NCI-H2227 treated with DMSO at 0.1 percent for 48 hours (cell line): ENCODE measurements at places on chromosomes 6 and 20.

DNA sequence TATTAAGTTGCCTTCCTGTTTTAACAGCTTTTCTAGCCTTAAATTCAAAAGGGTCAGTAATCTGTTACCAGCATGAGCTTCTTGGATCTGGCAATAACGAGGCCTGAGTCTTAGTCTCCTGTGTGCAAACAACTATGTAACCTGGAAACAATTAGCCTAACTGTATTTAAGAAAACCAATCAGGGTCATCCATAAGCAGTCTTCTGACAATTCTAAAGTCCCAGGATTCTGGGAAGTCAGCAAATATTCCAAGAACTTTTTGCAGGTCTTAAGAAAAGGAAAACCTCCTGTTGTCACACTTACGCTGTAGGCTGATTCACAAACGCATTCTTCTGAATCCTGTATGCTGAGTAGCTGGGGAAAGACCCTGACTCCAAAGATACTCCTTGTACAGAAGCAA is 90.4 kb downstream of the COL12A1 start:
- DNase-seq = no peak

- DNase-seq = no peak
These were observed 471.9 kb downstream of the QKI start for GRCh38 chr6:163886428-163886827.

DNA sequence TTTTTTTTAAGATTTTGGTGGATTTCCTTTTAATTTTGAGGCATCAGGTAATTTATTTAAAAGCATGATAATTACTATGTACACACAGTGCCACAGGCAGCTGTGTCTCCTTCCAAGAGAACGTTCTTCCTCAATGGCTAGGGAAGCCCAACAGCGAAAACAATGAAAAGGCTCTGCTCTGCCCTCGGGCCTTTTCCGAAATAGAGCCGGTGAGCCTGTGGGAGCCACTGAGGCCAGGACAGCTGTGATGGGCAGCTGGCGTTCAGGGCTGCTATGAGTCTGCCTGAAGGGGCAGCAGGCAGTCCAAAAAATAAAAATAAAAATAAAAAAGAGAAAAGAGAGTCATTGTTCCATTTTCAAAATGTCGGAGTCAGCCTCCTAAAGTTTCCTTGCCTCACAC is 443.8 kb downstream of the KIF16B start:
- no peak for DNase-seq

GRCh38 chr6:146957181-146958093 is 246.8 kb upstream of the STXBP5 start:
- no peak for DNase-seq

DNA sequence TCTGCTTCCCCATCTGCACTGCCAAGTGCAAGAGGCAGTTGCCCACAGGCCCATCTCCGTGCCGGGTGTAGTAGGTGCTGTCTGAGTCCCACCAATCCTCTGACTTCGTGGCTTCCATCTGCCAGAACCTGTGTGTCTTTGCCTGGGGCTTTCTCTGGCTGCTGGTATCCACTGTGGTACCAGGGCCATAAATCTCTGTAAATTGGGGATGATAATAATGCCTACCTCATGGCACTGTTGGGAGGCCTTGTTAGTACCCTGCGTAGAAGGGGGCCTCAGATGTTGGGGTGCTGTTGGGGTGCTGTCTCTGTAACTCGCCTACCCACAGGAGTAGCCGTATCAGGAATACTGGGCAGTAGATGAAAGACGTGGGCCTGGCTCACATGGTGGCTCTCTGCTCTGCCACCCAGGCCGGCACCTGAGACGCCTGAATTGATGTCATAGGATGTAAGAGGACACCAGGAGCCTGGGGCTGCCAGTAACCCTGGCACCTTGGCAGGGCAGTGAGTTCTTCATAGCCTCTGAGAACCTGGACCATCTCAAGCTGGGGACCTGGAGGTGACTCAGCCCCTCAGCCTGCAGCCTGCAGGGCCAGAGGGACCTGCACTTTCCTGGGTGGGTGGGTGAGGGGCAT is 94.1 kb upstream of the RNF24 start:
- DNase-seq = no peak

GRCh38 chr6:16704401-16705045 is 56.7 kb downstream of the ATXN1 start:
- DNase-seq = no peak

- DNase-seq = no peak
These were observed 205.8 kb downstream of the TRDN start for GRCh38 chr6:123430970-123431369.

- DNase-seq = no peak
These were observed 128.0 kb upstream of the NT5E start for GRCh38 chr6:85321906-85322305.

DNA sequence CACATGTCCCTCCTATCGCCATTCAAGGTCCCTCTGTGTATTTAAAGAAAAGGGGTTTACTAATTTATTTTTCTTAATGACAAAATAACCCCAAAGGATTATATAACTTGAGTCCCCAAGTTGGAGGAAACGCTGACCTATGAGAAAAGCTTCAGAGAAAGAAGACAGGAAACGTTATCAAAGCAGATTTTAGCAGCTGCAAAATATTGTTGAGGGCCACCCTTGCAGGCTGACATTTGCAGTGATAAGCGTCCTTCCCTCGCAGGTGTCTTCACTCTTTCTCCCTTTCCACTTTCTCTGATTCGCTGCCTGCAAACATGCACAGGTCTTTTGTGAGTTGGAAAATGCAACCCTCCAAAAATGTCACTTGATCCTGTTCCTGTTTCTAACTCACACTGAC is 103.2 kb upstream of the RIPOR2 start:
- no peak for DNase-seq

GRCh38 chr6:99612551-99613408 is 6.1 kb downstream of the PRDM13 start:
- DNase-seq = no peak

GRCh38 chr6:160417146-160417545 is 69.0 kb downstream of the SLC22A3 start:
- DNase-seq = no peak

- no peak for DNase-seq
These were observed 618.9 kb downstream of the DHX35 start for GRCh38 chr20:39581034-39581433.

DNA sequence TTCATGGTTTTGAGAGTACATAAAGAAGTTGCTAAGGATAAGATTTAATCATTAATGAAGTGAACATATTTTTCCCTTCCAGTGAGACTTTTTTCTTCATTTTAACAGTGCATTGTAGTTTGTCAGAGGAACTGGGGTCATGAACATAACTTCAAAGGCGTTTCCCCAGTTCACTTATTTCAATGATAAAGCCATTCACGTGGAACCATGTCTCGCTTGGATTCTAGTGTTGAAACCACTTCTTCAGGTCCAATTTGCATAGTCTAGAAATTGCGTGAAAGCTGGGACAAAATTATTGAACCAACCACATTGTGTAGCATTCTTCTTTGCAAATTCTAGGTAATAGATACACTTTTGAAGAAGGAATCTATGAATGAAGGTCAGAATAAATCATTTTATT is 197.0 kb downstream of the CLIC5 start:
- no peak for DNase-seq

- DNase-seq = no peak
These were observed 172.0 kb downstream of the COL9A1 start for GRCh38 chr6:70130865-70131264.

GRCh38 chr20:13661070-13661685 is 22.4 kb upstream of the TASP1 start:
- DNase-seq = no peak

DNA sequence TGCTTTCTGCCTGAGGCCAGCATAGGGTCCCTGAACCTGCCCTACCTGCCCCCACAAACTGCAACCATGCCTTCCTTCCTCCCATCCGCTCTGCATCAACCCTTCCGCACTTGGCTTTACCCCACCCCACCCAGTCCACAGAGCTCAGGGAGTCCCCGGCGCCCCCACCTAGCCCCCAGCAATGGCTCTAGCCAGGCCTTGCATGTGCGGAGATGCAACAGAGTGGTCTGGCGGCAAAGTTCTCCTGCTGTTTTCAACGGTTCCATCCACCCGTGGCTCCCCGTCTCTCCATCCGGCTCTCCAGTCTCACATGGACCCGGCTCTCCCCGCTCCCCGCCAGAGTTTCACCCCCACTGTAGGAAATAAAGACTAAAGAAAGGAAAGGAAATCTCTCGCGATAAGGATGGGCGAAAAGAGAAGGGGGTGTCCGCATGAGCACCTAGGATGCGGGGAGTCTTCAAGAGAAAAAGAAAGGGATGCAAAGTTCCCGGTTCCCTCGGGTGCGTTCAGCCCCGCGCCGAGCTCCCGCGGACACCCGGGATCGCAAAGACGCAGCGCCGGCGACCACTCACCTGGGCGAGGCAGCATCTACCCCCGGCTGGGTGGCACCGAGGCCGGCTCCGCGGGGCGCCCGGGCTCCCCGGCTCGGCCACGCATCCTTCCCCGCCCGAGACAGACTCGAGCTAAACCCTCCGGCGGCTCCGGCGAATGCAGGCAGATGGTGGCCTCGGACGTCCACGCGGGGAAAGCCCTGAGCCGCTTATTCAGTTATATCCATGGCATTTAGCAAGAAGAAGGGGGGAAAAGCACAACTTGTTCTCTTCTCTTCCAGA is 579 bp downstream of the LRFN2 start:
- DNase-seq = peak; percentile 2

- DNase-seq = no peak
These were observed 19.3 kb downstream of the ADA start for GRCh38 chr20:44632103-44632752.

GRCh38 chr6:25934156-25934555 is 3.7 kb upstream of the SLC17A2 start:
- no peak for DNase-seq

DNA sequence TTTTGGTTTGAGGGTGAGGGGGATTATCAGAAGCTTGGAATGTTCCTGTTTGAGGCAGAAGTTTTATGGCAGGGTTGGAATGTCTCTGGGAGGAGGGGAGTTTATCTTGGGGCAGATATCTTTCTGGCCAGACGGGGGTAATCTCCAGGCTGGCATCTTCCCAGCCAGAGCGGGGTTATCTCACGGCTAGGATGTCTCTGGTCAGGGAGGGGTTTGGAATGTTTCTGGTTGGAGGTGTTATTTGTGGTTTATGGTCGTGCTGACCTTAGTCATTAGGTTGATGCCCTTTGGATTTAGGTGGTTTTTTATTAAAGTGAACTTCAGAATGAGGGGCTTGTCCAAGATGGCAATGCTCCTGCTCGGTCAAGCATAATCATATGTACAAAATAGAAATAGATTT is 14.8 kb downstream of the PGK2 start:
- no peak for DNase-seq

DNA sequence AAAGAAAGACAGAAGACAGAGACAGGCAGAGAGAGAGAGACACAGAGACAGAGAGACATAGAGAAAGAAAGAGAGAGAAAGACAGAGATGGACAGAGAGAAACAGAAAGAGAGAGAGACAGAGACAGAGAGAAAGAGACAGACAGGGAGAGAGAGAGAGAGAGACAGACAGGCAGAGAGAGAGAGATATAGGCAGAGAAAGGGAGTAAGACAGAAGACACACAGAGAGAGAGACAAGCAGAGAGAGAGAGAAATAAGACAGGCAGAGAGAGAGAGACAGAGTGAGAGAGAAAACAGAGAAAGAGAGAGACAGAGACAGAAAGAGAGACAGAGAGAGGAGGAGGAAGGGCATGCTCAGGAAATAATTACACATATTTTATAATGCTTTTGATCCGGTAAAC is 758.3 kb upstream of the DEFB115 start:
- DNase-seq = no peak

- DNase-seq = no peak
These were observed 164.6 kb upstream of the FAM83B start for GRCh38 chr6:54681987-54682386.

- DNase-seq = no peak
These were observed 26.2 kb downstream of the NTSR1 start for GRCh38 chr20:62734881-62735280.

GRCh38 chr6:157587127-157587926 is 206.3 kb downstream of the ZDHHC14 start:
- no peak for DNase-seq

DNA sequence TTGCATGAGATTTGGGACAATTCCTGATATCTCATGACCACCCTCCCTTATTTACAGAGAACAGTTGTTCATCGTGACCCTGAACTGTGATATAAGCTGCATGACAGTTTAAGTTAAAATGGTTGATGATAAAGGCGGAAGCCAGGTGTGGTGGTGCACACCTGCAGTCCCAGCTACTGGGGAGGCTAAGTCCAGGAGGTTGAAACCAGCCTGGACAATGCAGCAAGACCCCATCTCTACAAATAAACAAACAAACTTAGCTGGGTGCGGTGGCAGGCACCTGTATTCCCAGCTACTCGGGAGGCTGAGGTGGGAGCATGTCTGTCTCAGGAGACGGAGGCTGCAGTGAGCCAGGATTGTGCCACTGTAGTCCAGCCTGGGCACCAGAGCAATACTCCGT is 24.1 kb downstream of the COL20A1 start:
- no peak for DNase-seq

DNA sequence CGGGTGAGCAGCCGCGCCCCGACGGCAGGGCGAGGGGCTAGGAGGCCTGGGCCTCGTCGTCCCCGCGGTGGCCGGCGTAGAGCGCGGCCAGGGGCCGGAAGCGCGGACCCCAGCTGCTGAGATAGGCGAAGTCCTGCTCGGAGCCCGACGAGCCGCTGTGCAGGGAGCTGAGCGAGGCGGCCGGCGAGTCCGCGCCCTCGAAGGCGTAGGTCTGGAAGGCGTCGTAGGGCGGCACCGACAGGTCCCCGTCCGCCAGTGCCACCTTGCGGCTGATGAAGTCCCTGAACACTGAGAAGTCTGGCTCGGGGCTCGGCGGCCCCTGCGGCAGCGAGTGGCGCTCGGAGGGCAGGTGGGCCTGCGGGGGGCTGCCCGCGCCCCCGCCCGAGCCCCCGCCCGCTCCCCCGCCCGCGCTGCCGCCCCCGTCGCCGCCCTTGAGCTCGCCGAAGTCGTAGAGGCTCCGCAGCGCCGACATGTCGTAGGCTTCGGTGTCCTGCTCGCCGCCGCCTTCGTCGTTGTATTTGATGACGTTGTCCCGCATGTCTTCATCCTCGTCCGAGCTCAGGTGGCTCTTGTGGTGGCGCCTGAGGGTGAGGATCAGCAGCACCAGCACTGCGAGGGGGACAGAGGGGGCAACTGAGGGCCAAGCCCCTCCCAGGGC is 56.5 kb downstream of the CD40 start:
- no peak for DNase-seq

GRCh38 chr6:25930532-25931410 is at the start of gene SLC17A2:
SLC17A2 (minus strand) TSS chr6:25930691; CDS start chr6:25925796, 4,895 bp downstream.
- DNase-seq = no peak

GRCh38 chr6:106300944-106301343 is 24.6 kb downstream of the ATG5 start:
- no peak for DNase-seq

GRCh38 chr6:148247386-148248063 is 95.1 kb upstream of the SASH1 start:
- DNase-seq = no peak

DNA sequence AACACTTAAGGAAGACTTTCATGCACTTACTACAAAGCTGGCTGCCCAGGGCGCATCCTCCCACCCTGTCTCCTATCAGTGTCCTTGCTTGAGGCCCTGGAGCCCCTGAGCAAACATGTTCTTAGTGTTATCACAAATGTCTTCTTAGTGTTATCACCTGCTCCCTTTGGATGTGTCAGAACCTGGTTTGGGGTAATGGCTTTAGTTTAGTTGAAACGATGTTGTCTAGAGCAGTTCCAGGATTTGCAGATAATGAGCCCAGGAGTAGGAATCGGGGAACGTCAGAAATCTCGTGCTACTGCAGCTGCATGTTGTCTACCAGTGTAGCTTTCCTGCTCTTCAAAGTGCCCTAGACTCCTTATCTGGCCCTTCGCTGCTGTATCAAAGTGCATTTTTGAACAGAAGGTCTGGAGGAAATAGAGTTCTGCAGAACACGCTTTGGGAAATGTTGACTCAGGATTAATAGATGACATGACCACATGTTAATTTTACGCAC is 69.6 kb downstream of the PHACTR2 start:
- DNase-seq = peak; percentile 40

GRCh38 chr6:84280639-84281038 is 53.2 kb upstream of the CEP162 start:
- DNase-seq = no peak
